NCI-H1436 treated with DMSO at 0.1 percent for 48 hours (cell line): ENCODE measurements at places on chromosomes 4 and X.

- no peak for DNase-seq
Observed at GRCh38 chr4:84279678-84280077, 219.4 kb downstream of the NKX6-1 start.

DNA sequence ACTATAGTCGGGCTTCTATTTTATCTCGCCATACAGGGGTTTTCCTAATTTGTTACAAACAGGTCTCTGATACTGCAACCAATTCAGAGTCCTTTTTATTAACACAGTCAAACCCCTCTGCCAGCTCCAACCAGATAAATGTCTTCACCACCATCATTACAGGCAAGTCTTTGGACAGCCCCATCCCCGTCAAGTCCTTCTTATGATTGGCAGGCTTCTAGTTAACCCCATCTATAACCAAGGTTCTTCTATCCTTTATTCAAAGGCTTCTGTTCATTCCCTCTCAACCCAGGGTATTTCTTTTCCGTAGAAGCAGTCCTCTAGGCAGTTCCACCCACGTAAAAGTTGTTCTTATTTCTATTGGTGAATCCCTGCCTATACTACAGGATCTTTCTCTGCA, 29.9 kb upstream of the FOXR2 start:
- DNase-seq: no peak

GRCh38 chr4:157803845-157804521, 368.8 kb downstream of the GASK1B start:
- DNase-seq: no peak

GRCh38 chrX:35726176-35726575, 72.0 kb upstream of the MAGEB16 start:
- DNase-seq: no peak

DNA sequence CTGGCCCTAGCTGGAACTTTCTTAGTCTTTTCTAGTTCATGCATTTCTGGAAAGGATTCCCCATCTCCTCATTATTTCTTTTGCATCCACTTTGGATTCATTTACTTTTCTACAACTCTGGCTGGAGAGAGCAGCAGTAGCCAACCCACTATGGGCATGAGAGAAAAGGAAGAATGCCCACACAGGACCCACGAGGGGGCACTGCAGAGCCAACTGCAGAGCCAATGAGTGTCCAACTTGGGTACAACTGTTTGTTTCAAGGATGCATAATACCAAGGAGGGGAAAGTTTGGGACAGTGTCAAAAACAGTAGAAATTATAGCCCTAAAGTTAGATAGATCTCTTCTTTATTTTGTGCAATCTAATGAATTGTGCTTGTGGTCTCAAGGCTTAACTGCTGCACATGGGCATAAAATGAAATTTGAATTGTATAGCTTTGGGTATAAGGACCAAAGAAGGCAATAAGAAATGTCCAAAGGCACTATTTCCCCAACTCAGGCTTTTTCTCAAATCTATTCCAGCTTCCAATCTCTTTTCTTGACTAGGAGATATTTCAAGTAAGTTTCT, 230.6 kb downstream of the NSUN7 start:
- no peak for DNase-seq

DNA sequence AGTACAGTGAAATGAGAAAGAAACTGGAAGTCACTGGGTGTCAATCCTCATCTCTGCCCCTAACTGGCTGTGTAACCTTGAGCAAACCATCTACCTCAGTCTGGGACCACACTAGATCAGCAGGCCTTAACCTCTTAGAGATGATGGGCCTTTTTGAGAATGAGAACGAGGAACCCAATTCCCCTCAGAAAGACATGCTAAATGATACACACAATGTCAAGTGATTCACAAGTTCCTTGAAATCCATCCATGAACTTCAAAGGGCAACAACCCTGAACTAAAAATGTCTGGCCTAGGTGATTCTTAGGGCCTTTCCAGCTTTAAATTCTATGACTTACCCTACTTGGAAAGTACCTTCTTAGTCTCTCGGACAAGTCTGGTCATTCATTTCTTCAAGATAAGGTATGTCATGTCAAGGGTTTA, 47.4 kb downstream of the ACSL4 start:
- no peak for DNase-seq

DNA sequence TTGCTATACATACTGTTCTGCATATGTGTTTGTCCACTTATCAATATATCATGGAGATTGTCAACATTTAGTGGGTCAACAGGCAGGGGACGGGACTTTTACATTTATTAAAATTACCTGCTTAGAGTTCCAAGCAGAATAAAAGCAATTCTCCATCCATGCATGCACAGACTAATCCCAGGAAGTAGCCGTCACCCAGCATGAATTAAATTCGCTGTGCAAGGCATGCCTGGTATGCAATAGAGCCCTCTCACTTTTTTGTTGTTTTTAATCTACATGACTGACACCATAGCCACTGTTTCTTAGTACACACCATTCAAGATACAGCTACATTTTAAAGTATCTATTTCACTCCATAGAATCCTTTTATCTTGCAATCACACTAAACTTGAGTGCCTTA, 108.9 kb downstream of the USP46 start:
- no peak for DNase-seq

DNA sequence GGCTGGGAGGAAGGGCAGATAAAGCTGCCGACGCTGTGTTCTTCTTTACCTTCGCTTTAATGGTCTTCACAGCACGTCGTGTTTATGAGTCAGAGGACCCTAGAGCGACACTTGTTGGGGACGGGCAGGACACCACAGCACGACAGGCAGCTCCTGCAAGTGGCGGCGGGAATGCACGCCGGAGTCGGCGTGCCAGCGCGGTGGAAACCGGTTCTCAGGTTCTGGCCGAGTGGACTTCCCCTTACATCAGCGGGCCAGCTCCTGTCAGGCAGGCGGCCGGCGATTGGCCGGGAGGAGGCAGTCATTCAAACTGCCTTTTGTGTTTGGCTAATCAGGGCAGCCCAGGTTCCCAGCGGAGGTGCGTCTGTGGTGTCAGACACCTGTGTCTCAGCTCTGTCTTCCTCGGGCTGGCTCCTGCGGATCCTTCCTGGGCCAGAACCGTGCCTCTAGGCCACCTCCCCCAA, 150.9 kb downstream of the SHROOM3 start:
- peak; percentile 22 for DNase-seq

GRCh38 chrX:2243913-2244460, 256.8 kb downstream of the DHRSX start:
- no peak for DNase-seq

DNA sequence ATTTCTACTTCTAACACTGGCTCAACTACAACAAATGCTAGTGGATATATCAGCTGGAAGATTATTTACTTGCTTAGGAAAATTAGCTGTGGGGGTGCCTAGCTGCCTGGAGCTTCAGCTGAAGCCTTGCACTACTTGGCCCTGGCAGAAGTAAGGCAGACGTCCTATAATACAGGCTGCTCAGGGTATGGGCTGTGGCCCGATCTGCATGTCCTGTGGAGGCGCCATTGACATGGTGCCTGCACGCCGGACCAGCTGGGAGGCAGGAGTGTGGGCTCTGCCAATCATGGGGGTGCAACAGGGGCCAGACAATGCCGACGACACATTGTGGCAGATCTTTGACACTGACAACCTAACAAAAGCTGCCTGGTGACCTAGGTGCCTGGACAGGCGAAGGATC, 31.6 kb upstream of the UCP1 start:
- no peak for DNase-seq

DNA sequence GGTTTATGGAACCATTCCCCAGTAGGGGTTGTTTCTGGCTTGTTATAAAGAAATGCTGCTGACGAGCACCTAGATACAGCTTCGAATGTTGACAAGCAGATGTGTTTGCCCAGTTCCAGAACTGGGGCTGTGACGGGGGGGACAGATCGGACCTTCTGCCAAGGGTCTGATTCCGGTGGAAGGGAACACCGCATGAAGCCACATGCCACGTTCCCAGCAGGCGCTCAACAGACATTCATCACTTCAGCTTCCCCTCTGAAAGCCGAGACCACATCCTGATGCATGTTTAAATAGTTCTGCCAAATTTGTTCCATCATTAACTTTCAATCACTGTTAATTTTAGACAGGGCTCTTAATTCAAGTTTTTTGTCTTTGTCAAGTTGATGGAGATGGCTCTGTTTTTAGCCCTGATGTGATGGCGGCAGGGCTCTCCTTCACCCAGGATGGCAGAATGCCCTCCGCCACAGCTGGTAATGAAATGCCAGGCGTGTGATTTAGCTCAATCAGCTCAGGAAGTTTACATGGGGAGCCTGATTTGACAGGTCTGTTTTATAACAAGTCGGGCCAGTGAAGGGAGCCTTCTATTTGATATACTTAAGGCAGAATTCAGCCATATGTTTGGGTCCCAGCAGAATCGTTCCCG, 57.4 kb downstream of the PSAPL1 start:
- DNase-seq: no peak

DNA sequence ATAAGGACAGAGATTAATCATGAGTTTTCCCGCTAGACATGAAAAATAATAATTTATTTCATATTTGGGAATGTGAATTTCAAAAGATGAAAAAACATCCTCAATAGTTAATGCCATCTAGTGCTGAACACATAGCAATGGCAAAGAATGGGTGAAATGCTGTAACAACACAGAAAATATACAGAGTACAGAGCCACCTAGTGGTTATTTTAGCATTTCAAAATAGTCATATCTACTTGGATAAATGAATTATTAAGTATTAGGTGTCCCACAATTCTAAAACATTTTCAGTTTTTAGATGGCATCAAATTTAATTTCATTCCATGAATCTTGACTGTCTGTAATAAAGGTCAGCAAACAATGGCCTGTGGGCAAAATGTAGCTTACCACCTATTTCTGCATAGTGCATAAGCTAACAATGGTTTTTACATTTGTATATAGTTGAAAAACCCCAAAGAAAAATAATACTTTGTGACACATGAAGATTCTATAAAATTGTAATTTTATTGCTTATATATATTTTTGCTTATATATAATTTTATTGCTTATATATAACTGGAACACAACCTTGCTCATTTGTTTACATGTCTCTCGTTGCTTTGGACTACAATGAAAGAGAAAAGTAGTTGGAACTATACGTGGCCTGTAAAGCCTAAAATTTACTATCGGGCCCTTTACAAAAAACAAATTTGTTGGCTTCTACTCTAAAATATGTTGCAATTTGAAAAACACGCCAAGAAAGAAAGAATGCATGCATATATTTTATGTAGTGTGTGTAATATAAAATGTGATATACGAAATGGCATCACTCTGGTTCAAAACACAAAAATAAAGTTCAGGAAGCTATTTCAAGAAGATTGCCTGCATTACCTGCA, 99.1 kb upstream of the FAM47C start:
- no peak for DNase-seq

- DNase-seq: no peak
Observed at GRCh38 chr4:169582203-169582602, 30.2 kb downstream of the NEK1 start.

GRCh38 chr4:165828928-165829327, 44.1 kb upstream of the TLL1 start:
- no peak for DNase-seq

- DNase-seq: no peak
Observed at GRCh38 chr4:66307641-66308438, 637.6 kb upstream of the EPHA5 start.

- no peak for DNase-seq
Observed at GRCh38 chr4:17786567-17786966, 5.1 kb upstream of the FAM184B start.

GRCh38 chr4:26317766-26318165, 3.0 kb upstream of the RBPJ start:
- no peak for DNase-seq

GRCh38 chr4:48296365-48296764, 26.7 kb upstream of the TEC start:
- no peak for DNase-seq

DNA sequence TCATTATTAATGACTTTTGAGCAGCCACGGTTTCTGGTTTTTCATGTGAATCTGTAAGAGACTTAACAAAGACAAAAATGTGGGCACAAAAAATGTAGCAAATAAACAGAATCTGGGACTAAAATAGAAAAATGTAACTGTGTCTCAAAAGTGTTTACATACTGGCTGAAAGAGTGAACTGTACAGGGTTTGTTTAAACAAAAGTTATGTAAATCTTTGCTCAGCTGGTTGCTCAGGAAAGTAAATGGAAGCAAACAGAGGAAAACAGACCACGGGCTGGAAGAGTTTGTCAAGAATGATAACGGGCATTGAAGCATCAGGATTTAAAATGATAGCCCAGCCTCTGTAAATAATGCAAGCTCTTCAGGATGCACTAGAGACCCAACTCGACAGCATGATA, 921.8 kb upstream of the FTHL17 start:
- no peak for DNase-seq

DNA sequence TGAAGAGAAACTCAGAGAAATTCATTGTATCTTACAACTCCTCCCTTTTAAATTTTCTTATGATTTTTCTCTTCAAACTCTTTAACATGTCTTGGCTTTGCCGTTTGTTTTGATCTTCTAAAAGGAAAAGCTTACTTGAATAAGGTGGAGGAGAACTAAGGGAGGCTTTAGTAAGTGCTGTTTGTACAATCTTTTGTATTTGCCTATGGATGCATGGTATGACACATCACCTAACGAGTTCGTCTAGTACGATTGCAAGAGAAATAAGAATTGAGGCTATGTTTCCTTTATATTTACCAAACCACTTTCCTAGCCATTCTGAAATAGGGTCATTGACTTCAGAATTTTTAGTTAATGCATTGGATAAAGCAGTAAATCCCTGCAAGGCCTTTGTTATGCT, 8.4 kb upstream of the BST1 start:
- DNase-seq: no peak

GRCh38 chr4:106034220-106034619, 138.9 kb downstream of the NPNT start:
- DNase-seq: no peak

DNA sequence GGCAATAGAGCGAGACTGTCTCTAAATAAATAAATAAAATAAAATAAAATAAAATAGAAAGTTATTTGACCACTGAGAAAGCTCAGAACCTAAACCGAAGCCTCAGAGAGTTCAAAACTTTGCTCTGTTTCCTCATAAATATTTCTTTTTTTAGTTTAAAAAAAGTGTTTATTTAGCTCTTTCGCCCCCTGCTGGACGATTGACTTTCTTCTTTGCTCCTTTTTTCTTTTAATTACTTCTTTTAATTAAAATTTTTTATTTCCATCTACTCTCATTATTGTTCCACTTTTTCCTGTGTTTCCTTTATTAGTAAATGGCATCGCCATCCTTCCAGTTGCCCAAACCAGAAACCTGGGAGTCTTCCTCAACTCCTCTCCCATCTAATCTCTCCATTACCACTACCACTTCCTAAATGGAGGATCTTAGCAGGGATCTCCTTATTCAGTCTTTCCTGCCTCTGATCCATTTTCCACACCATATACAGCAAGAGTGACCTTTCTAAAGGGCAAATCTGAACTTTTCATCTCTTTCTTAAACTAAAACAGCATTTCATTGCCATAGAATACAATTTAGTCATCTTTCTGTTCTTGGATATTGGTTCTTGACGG, 728 bp upstream of the IL13RA2 start:
- no peak for DNase-seq

GRCh38 chr4:131459430-131460101, 1689.5 kb upstream of the PCDH10 start:
- DNase-seq: no peak

DNA sequence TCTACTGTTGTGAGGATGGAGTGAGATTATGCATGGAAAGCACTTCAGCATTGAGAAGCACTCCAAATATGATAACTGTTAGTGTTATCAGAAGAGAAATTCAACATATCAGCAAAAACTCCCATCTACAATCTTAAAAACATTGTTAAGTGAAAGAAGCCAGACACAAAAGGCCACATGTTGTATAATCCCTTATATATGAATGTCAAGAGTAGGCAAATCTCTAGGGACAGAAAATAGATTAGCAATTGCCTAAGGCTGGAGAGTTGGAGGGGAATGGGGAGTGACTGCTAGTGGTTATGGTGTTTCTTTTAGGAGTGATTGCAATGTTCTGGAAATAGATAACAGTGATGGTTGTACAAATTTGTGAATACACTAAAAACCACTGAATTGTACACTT, 122.5 kb upstream of the LNX1 start:
- DNase-seq: no peak
